GM12865 (cell line): ENCODE measurements at places on chromosomes 2 and 18.
A peak's percentile ranks its signal among the peaks of the same experiment; 100 is the strongest.

GRCh38 chr2:101900375-101900774, 91.4 kb upstream of the IL1R2 start:
- DNase-seq = peak; percentile 77

DNA sequence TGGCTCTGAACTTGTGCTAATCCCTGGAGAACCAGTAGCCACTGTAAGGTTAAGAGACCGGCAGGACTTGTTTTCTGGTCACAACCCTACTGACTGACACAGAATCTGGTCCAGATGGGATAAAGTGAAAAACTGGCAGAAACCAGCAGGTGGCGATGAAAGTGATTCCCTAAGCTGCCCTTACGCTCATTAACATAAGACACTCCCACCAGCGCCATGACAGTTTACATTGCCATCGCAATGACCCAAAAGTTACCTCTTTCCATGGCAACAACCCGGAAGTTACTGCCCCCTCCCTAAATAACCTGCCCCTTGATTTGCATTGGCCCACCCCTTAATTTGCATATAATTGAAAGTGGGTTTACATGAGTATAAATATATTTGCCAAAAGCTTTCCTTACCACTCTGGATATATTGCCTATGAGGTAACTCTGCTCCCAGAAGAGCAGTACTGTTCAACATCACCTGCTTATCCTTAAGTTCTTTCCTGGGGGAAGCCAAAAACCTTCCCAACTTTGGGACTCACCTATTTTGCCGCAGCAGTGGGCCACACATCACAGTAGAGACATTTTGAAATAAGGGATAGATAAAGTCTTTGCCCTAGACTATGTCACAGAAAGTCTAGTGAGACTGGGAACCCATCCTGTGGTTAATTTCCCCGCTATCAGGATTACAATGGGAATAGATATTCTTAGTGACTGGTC, 35.8 kb upstream of the AFF3 start:
- peak; percentile 73 for DNase-seq

- peak; percentile 65 for DNase-seq
These were observed 2.1 kb upstream of the SPIRE1 start for GRCh38 chr18:12659904-12660605.

DNA sequence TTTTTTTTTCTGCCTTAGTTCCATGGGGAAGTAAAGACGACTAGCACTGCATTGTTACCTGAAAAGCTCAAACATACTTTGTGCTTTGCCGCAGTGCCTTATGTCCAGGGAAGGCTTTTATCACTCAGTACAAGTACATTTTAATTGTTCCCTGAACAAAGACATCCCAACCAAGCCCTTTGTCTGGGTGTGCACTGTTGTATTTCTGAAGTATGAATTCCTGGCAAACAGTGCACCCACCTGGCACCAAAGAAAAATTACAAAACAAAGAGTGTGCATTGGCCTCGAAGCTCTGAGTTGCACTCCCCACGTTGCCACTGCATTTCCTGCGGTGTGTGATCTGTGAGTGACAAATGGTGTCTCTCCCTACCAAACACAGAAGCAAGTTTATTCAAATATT, 858.5 kb upstream of the PIK3C3 start:
- DNase-seq = no peak

DNA sequence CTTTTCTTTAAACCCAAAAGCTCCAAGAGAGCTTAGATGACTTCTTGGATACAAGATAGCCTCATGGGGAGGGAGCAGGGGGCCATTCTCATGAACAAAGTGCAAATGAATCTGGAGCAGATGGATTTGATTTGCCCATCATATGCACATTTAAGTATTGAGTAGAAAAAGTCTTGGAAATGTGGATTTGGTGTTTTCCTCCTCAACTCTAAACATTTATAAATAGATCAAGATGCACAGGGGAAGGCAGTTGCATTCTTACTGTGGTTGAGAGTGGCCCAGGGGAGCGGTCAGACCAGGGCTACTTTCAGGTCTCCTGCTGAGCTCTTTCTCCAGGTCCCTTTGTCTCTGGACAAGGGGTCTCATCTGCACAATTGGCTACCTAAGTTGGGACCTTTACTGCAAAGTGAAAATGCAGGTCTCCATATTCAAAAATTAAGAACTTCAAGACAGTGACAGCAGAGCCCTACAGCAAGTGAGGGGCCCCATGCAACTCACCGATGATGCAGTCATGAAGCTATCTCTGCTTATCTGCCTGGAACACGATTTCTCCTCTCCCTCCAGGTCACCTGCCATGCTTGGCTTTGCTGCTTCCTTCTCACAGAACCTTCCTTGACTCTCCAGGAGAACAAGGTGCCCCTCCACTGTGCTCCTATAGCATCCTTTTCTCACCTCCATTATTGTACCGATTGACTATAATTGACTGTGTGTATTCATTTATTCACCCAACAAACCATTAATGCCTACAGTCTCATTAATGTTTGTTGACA, 145.4 kb downstream of the LPIN1 start:
- no peak for DNase-seq

- DNase-seq = no peak
These were observed 145.4 kb downstream of the NBAS start for GRCh38 chr2:15415748-15416147.

DNA sequence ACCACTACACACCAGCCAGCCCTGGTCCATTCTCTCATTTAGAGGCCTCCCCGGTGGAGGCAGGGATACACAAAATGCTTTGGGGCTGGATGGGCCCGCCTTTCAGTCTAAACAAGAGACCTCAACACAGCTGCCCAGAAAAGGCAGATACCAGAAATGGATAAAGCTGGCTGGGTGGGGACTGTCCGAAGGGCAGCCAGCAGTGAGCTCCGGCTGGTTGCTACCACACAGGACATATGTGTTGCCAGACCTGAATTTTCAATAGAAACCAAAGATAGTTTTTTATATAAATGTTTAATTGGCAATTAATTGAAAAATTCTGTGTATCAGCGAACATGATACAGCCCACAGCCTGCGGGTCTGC, 1.4 kb downstream of the GPBAR1 start:
- no peak for DNase-seq

GRCh38 chr2:6771634-6772611, 93.8 kb downstream of the CMPK2 start:
- DNase-seq = peak; percentile 18

DNA sequence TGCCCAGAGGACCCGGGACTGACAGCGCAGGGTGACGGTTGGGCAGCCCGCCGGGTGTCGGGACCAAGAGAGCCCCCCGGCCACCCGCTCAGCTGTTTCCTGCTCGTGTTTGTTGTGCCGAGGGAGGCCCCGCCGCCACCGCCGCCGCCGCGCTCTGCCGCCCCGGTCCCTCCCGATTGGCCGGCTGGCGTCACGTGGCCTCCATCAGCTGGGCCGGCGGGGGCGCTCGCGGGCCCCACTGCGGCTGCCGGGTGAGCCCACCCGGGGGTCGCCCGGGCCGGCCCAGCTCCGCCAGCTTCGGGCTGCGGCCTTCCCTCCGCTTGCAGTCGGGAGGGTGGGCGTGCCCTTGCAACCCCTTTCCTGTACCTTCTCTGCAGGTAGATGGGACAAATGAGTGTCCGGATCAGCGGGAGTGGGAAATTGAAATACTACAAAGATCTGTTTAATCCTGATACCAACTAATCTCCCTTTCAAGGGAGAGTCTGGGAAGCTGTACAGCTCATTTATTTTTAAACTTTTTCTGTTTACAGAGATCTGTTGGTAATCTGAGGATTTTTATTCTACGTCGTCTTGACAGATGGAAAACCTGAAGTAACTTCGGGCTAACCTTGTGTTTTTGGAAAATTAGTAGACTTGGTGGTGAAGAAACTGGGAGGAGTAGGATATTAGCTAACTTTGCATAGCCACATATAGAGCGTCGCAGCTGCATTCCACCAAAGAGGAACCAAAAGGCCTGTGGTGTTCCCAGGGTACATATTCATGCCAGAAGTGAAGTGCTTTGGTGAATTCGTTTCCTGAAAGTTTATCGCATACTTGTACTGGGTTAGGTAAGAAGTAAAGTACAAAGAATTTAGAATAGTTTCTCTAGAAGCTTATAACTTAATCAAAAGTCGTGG, 1.2 kb downstream of the YPEL5 start:
- DNase-seq = peak; percentile 77

GRCh38 chr2:216909541-216910210, 49.8 kb upstream of the TNP1 start:
- DNase-seq = no peak

DNA sequence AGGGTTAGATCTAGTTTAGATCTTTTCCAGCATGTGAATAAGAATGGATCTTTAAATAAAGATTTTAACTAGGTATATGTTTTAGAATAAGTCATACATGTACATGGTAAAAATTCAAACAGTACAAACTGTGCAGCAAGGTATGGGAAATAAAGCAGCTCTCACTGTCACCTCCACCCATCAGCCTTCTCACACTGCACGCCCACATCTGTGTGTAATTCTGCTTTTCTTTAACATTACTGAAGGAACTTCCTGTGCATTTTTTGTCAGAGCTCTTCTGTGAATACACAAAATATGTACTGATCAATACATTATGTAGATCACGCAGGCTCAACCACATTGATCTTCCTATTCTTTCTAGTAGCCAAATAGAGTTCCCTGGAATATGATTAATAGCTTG, 3.4 kb downstream of the CASP8 start:
- peak; percentile 32 for DNase-seq

DNA sequence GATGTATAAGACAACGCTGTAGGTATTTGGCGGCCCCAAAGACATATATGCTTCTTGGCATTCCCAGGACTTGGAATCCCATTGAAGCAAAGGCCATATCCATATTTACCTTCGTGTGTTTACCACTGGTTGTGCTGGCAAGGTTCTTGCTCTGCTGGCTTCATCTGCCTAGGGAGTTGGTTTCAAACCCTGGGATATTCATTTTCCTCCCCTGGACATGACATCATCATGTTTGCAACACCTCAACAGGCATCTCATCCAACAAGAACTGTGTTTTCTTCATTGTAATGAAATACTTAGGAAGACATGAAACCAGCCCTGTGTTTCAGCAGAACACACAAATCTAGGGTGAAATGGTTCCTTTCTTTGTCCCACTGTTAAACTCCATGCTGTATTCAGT, 77.9 kb upstream of the PHLPP1 start:
- DNase-seq = no peak

- DNase-seq = no peak
These were observed 95.2 kb upstream of the FBXO11 start for GRCh38 chr2:48001498-48001897.

GRCh38 chr2:235964787-235965390, 203.3 kb downstream of the GBX2 start:
- DNase-seq = no peak

DNA sequence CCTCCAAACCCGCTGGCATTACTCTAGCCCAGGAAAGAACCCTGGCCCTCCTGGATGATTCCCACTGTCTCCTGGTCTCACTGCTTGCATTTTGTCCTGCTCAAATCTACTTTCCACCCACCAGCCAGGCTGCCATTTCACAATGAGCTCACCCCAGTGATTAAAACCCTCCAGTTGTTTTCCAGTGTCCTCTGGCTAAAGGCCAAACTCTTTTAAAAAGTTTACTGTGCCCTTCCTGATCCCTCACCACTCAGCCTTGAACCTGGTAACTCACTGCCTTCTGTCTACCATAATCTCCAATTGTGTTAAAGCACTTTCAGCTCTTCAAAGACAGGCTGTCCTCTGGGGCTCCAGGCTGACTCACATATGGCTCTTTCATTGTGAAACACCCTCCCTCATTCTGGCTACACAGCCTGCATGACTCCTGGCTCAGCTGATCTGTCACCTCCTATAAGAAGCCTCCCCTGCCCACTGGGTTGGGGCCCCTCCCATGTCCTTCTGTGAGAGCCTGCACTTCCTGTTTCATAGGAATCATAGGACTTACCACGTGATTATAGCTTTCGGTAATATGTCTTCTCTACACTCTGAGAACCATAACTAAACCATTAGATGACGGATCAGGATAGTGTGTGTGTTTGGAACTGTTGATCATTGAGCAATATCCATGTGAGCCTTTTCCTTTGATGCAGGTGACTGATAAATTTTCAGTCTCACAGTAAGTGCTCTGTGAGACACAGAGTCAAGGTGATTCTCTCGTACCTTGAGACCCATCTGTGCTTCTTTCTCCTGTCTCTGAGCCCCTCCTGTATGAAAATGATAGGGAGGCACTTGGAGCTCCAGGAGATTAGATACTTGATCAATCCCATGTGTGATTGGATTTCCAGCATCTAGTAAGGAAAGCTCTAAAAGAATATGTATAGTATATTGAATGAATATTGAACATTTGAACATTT, 590.8 kb upstream of the ID2 start:
- peak; percentile 57 for DNase-seq

- DNase-seq = peak; percentile 8
These were observed 348.4 kb upstream of the RAB12 start for GRCh38 chr18:8260827-8261226.

DNA sequence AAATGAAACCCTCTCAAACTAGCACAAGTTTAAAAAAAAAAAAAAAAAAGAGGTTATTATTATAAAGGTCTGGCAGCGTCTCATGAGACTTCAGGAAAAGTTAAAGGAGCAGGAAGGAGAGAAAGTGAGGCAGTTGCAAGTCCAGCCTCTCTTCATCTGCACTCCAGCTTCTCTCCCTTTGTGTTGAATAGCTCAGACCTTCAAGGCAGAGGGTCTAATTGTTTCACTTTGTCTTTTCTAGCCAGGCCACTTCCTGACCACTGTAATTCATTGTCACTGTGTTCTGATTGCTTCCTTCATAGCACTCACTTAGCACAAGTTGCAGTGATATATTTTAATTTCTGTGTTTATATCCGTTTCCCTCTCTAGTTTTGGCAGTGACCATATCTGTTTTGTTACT, 99.9 kb downstream of the SPATS2L start:
- peak; percentile 43 for DNase-seq

DNA sequence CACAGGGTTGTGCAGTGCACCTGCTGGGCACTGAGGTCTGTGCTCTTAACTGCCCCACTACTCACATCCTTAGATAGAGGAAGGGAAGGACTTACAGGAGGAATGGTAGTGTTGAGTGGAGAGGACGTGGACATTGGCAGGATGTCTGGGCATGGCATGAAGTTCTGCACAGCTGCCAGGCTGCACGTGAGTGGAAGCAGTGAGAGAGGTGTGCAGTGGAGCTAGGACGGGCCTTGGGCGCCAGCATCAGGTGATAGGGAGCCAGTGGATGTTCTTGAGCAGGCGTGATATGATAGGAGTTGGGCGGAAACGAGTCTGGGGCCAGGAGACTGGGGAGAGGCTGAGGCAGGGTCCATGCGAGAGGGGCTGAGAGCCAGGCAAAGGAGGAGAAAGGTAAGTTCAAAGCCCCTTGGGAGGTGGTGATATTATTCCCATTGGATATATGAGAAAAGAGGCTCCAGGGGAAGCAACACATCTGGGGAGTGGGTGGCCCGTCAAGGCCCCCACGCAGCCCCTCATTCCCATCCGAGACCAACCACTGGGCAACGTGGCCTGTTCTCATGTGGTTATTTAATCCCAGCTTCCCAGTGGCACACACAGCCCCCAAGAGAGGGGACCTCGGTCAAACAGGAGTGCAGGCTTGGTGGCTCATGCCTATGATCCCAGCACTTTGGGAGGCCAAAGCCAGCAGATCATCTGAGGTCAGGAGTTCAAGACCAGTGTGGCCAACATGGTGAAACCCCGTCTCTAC, 45.7 kb upstream of the SNED1 start:
- no peak for DNase-seq

GRCh38 chr18:50055488-50055887, 139.5 kb downstream of the MYO5B start:
- DNase-seq = no peak

- DNase-seq = no peak
These were observed 48.0 kb downstream of the SCN2A start for GRCh38 chr2:165287094-165287778.

GRCh38 chr2:20052229-20052851, 912 bp upstream of the LAPTM4A start:
- DNase-seq = peak; percentile 6
